ENCODE measurements at places on chromosomes 1 and 21.

DNA sequence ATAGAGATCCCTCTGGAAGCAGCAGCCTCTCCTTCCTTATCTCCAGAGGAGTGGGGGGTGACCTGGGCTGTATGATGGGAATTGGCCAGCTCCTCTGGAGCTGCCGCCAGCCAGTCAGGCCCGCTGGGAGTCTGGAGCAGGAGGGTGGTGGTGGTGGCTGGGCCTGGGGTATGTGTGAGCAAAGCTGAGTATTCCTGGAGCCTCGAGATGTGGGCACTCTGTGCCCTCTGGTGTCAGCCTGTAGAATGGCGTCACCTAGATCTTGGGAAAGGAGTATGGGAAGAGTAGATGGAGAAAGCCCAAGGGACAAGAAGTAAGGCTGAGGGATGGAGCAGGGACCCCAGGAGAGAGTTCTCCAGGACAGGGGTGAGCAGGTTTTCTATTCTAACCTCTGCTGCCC lies 16.0 kb downstream of the VANGL2 start:
- DNase-seq, result no peak

DNA sequence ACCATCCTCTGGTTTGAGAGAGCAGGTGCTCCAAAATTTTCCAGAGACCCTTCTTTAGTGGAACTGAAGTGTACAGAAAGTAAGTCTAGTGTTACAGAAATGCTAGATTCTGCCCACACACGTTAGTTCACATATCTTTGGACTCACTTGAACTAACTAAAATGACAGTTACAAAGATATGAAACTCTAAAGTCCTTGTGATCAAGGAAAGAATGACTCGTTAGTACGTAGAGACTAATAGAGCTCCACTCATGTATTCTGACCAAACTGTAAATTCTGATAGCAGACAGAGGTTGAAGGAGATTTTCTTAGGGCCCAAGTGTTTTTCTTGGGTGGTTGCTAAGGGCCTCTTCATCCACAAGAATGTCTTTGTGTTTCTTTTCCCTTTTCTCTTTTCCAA lies 491.5 kb upstream of the B3GALT2 start:
- no peak for DNase-seq

DNA sequence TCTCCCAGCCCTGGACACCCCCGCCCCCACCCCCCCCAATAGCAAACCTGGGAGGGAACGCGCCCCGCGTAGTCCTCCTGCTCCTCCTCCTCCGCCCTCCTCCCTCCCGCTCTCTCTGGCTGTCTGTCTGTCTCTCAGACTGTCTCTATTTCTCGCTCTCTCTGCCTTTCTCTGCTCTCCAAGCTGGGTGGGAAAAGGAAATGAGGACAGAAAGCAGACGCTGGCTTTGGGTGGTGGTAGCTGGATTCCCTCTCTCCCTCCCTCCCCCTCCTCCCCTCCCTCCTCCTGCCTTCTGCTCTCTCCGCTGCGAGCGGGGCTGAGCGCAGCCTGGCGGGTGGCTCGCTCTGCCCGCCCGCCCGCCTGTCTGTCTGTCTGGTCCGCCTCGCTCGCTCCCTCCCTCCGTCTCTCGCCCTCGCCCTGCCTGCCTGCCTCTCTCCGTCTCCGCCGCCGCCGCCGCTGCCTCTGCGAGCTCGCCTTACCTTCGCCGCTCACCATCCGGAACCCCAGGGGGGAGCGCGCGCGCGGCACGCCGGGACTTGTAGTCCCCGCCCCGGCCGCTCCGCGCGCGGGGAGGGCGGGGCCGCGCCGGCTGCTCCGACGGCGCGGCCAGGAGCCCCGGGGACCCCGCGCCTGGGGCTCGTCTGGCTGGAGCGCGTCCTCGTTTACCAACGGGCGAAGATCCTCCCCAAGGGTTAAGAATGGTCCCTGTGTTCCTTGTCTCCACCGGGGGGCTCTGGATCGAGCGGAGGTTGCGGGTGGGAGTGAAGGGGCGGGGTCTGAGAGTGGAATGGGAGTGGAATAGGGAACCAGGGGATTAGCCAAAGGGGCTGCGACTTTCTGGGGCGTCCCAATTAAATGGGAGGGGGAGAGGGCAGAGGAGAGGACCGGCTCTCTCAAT lies at the start of gene AHDC1:
TSS of gene AHDC1 (minus strand) at position 464 of the 898 bp plus-strand sequence. CDS start 52,029 bp downstream, outside the sequence.
- peak; percentile 82 for DNase-seq

DNA sequence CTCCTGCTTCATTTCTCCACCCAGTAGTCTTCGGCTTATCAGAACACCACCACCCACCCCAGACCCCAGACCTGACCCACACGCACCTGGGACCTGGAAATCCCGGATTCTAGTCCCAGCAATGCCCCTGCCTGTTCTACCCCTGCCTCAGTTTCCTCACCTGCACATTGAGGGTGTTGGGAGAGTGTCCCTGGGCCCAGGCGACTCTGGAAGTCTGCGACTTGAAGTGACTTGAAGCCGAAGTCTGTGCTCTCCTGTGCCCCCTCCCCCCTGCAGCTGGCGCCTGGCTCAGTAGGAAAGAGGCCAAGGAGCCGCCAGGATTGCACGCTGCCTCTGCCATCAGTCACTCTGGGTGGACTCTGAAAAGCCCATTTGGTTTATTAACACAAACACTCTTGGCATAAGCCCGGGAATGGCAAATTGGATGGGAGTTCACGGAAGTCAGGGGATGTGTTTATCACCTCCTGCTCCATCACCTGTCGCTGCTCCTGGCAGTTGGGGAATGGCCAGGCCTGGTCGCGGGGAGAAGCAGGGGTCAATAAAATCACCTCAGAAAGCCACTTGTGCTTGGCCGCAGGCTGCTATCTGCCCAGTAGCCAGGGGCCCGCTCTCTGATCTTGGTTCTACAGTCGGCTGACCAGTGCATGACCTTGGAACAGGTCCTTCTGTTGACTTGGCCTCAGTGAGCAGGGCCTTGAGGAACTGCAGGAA lies 132.7 kb downstream of the ACTL8 start:
- no peak for DNase-seq

- no peak for DNase-seq
Measured at GRCh38 chr1:16378443-16378842, 11.4 kb downstream of the SZRD1 start.

GRCh38 chr1:222790520-222790919 lies 24.3 kb upstream of the DISP1 start:
- DNase-seq, result no peak

- DNase-seq, result no peak
Measured at GRCh38 chr21:36113647-36114428, 21.0 kb upstream of the CBR3 start.

DNA sequence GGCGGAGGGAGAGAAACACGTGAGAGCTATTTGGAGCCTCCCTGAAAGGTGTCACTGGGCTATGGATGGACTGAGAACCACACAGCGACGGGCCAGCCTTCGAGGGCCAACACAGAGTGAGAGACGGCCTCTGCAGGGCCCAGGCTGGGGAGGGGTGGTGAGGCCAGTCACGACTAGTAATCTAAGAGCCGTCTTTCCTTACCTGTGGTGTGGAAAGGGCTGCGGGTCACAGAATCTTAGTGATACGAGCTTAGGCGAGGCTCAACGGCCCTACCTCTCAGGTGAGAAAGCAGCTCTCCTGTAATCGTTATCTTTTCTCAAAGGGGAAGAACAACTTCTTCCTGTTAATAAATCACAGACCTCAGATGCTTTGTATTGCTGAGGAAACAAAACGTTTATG lies 33.4 kb upstream of the COX20 start:
- no peak for DNase-seq

GRCh38 chr1:21244986-21245687 lies 45.1 kb downstream of the ECE1 start:
- no peak for DNase-seq

GRCh38 chr1:45275054-45275453 lies 51.6 kb upstream of the HPDL start:
- no peak for DNase-seq

DNA sequence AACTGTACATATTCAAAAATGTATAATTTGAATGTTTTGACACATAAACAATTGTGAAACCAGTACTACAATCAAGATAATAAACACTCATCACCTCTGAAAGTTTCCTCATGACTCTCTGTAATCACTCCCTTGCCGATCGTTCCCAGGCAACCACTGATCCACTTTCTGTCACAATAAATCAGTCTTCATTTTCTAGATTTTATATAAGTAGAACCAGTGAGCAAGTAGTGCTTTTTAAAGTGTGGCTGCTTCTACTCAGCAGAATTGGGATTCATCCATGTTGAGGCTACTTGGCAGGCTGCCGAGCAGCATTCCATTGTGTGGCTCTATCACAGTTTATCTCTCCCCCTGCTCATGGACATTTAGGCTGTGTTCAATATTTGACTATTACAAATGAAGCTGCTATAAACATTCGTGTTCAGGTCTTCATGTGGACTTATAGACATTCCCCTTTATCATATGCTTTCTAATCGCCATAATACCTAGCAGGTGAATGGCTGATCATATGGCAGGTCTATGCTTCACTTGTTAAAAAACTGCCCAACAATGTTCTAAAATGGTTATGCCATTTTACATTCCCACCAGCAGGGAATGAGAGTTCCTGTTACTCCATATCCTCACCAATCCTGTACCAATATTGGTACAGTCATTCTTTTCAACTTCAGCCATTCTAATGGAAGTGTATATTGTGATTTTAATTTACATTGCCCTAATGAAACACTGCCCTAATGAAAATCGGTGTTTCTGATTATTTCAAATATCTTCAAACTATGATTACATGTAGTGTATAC lies 20.5 kb downstream of the TEX38 start:
- DNase-seq, result no peak

DNA sequence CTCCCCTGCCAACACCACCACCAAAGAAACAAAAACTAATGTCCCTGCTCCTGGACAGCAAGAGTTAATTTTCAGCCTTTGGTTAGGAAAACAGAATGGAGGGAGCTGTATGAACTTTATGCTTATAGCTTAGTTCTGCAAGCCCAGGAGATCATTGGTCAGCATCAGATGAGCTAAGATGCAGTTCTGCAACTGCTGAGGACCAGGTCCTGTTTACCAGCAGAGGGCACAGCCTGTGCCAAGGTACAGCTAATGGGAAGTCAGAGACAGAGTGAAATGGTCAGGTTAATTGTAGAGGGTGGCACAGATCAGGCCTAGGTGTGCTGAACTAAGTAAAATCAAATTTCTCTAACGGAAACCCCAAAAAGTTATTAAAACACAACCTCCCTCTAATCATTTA lies 161.3 kb downstream of the ROR1 start:
- no peak for DNase-seq

All from stimulated activated CD4-positive, alpha-beta T cell treated with anti-CD3 and anti-CD28 coated beads, Interleukin-1b, Interleukin-23, amount 100 ng/mL, for 24 hours (primary cell).